D341Med (cell line): ENCODE measurements at places on chromosomes 7 and 10.

DNA sequence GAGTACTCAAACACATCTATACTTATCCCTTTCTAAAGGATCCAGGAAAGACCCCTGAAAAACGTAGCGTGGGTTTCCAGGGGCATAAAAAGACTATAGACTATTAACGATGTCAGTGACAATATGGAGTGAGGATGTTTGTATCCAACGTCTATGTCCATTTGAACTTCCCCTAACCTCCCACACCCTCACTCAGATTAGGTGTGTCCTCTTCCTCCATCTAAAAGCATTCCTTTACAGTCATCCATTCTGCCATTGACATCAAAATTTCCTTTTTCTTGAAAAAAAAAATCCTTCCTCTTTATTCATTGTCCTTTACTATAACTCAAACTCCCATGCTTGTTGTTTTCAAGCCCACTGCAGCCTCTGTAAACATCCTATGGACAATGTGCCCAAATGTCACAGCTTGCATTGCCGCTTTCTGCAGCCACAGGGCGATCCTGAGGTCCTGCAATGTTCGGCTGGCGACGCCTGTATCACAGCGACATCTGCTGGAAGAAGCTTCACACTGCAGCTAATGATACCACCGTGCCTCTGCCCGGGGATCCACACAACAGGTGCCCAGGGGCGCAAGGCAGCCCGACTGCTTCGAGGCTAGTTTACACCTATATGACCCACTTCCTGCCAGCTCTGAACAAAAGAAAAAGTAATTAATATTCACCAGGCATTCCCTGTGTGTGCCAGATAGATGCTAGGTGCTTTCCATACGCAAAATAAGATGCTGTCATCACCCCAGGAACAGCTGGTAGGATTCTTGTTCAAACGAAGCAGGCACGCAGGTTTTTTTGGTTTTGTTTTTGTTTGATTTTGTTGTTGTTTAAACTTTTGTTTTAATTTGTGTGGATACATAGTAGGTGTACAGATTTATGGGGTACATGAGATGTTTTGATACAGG lies 267.9 kb upstream of the GHITM start:
- peak; percentile 81 for DNase-seq

DNA sequence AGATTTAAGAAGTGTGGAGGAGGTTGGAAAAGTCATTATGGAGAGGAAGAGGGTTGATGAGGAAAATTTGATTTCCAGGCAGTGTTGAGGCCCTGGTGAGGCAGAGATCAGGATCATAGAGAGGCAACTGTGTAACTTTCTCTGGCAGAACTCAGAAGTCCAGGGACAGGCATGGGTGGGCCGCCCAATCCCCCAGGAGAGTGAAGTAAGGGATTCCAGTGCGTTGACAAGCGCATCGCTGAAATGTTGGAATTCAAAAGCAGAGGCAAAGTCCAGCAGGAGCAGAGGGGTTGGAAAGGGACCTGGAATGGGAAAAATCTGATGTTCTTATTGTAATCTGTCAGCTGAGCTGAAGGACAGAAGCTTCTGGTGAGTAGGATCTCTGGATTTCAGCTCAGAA lies 207.3 kb downstream of the FAM107B start:
- DNase-seq: no peak

DNA sequence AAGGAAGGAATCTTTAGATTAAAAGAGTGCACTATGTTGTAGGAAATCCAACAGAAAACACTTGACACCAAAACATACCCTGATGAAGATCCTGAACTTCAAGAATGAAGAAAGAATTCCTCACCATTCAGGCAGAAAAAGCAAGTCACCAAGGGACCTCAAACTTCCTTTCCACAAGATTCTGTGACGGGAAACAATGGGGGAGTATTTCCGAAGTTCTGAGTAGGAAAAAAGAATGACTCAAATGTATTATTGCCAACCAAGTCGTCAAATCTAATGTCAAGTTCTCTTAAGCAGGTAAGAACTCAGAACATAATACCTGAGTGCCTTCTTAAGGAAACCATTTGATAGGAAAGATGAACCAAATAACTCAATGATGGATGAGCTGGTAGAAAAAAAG lies 44.7 kb upstream of the MTURN start:
- no peak for DNase-seq

- DNase-seq: no peak
These were observed 321.8 kb downstream of the ZNF248 start for GRCh38 chr10:37535459-37536246.

DNA sequence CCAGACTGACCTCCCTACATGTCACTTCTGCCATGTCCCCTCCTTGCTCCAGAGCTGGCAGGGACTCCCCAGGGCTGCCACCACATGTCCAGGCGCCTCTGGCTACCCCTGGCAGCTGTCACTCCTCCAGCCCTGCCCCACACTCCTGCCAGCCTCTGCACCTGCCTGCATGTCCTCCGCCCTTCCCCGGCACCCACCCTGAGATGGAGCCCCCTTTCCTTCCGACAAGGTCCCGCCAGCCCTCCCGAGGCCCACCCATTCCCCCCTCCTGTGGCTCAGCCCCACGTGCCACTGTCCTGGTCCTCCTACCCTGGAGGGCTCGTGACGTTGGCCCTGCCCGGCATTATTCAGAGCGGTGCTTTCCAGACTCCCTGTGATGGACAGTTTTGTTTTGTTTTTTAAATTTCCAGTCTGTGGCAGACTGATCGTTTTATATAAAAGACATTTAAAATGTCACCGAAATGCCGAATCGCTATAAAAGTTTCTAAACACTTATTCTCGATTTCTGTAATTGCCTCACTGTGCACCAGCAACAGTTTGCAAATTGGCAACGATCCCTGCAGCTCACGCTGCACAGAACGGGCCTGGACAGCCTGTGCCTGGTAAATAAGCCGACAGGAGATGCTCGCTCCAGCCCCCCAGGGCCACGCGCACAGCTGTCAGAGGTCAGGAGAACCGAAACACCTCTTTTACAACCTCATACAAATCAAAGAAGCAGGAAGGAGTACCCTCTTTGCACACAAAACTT lies 111.1 kb upstream of the SH2B2 start:
- DNase-seq: no peak

GRCh38 chr10:36670621-36671402 lies 454.6 kb upstream of the ANKRD30A start:
- DNase-seq: no peak
